Stimulated activated CD8-positive, alpha-beta memory T cell treated with anti-CD3 and anti-CD28 coated beads, Interleukin-4, amount 100 ng/mL, for 1 hour (primary cell): ENCODE measurements at places on chromosomes 5 and 9.

DNA sequence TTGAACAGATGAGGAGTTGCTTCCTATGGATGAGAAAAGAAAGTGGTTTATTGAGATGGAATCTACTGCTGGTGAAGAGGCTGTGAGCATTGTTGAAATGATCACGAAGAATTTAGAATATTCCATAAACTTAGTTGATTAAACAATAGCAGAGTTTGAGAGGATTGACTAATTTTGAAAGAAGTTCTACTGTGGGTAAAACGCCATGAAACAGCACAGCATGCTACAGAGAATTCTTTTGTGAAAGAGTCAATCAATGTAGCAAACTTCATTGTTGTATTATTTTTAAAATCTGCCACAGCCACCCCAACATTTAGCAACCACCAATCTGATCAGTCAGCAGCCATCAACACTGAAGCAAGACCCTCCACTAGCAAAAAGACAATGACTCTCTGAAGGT is 309.1 kb downstream of the SPOCK1 start:
- no peak for DNase-seq

DNA sequence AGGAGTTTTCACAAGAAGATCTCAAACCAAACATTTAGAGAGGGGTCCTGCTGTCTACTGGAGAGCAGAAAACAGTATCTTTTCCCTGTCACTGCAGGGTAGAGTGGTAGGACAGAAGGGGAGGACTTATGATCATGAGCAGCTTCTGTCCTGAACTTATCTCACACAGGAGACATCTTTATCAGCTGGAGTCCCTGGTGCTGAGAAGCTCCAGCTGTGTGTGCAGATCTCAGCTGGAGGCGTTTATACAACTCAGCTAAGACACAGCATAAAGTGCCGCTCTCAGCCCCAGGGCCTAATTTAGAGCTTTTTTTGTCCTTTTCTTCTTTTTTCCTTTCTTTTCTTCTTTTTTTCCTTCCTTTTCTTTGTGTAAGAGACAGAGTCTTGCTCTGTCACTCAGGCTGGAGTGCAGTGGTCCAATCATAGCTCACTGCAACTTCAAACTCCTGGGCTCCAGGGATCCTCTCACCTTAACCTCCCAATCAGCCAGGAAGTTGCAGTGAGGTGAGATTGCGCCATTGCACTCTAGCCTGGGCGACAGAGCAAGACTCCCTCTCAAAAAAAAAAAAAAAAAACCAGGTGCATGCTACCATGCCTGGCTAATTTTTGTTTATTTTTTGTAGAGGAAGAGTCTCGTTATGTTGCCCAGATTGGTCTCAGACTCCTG is 31.9 kb downstream of the CCDC125 start:
- DNase-seq, result no peak

DNA sequence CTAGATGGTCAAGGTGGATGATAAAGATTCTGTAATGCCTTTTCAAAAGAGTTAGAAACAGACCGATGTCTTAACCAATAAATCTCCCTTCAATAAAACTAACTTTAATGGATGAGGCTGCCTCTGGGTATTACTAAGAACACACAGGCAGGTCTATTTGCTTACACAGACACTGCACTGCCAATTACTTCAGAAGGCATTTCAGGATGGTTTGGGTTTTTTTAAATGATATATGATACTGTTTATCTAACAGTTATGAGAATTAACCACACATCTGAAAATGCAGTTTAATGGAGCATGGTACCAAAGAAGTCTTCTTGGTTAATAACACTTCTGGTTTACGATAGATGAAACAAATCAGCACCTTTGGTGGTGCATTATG is 367.9 kb upstream of the GRAMD2B start:
- DNase-seq, result no peak

GRCh38 chr5:6342689-6343315 is 35.5 kb downstream of the MED10 start:
- no peak for DNase-seq

DNA sequence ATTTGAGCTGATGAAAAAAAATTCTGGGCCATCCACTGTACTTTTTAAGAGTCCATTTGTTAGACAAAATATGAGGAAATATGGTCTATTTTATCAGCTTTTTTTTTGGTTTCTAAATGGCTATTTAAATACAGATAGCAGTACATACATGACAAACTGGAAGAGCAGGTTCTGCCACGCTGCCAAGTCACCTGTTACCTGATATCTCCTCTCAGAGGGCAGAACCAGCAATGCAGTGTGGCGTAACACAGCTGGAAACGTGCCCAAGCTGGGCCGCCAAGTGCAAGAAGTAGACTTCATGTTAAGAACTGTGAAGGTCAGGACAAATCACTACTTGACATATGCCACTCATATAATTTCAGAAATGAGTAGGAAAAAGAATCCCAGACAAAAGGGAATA is 8.1 kb downstream of the MCIDAS start:
- DNase-seq, result no peak

- DNase-seq, result no peak
These were observed 63.2 kb downstream of the COL27A1 start for GRCh38 chr9:114218264-114219120.

DNA sequence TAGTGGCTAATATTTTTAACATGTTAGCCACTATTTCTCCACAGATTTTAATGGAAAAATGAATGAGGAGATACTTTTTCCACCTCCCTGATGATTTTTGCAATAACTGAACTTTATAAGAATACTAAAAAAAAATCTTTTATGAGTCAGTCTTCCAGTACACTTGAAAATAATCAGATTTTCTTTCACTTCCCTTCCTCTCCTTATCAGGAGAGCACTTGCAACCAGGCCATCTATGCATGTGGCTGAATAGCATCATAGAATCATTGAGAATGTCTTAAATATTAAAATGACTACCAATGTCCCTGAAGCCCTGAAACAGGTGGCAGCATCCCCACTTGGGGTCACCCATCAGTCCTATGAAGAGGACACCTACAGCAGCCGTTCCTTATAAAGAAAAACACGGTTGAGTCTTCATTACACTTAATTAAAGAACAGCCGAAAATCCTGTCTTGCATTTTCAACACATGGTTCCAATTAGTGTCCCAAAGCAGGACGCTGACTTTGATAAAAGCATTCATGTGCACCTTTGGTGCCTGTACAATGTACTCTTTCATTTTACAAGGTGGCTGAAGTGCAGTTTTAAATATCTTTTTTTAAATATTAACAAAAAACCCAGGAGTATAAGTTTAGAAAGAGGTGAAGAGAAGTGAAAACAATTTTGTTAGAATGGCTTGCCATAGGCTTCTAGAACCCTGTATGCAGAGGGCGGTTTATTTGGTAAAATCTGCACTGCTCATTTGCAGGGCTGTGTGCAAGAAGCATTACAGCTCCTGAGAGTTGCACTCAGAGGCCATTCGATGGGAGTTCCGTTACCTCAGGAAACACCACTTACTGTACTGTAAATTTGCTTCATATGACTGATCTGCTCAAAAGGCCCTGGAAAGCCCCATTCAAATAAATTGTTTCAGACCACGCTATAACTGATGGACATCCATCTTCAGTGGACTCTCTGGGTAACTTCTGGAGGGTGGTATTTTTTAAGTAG is 106.9 kb upstream of the VCAN start:
- DNase-seq, result no peak

DNA sequence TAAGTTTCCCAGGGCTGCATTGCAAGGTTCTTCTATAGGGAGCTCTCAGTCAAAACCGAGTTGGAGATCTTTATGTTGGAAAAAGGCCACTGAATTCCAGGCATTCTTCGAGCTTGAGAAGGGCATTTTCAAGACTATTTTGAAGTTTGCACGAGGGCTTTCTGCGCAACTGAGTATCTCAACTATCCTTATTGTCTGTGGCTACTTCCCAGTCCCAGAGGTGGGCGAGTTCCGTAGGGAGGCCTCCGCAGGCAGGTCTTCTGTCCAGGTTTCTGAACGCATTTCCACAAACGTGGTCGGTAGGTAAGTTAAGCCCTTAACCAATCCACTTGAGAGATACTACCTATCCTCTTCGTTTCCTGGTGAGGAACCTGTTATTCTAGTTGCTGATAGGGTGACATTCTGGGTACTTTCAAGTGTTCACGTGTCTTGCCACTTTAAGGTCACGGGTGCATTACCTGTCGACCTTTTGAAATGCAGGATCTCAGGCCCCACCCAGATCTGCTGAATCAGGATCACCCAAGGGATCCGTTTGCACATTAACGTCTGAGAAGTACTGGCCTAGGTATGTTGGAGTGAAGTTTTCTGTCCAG is 51.4 kb upstream of the TJP2 start:
- no peak for DNase-seq

DNA sequence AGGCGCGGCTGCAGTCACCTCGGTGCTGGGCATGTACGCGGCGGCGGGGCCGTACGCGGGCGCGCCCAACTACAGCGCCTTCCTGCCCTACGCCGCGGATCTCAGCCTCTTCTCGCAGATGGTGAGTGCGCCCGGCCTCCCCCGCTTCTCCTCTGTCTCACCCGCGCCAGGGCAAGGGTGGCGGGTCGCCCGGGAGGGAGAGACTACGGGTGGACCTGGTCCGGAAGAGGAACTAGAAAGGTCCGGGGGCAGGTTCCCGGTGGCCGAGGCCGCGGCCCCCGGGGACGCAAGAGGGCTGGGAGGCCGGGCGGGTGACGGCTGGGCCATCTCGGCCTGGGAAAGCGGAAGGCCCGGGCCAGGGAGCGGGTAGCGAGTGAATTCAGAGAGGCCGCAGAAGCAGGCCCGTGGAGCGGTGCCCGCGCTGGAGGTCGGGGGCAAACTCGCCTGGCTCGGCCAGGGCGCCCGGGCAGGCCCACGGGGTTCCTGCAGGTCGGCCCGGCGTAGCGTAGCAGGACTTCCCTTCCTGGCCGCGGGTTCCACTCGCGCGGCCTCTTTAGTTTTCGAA is 711 bp downstream of the IRX1 start:
- no peak for DNase-seq

GRCh38 chr9:37038943-37039464 is 4.9 kb upstream of the PAX5 start:
- no peak for DNase-seq

DNA sequence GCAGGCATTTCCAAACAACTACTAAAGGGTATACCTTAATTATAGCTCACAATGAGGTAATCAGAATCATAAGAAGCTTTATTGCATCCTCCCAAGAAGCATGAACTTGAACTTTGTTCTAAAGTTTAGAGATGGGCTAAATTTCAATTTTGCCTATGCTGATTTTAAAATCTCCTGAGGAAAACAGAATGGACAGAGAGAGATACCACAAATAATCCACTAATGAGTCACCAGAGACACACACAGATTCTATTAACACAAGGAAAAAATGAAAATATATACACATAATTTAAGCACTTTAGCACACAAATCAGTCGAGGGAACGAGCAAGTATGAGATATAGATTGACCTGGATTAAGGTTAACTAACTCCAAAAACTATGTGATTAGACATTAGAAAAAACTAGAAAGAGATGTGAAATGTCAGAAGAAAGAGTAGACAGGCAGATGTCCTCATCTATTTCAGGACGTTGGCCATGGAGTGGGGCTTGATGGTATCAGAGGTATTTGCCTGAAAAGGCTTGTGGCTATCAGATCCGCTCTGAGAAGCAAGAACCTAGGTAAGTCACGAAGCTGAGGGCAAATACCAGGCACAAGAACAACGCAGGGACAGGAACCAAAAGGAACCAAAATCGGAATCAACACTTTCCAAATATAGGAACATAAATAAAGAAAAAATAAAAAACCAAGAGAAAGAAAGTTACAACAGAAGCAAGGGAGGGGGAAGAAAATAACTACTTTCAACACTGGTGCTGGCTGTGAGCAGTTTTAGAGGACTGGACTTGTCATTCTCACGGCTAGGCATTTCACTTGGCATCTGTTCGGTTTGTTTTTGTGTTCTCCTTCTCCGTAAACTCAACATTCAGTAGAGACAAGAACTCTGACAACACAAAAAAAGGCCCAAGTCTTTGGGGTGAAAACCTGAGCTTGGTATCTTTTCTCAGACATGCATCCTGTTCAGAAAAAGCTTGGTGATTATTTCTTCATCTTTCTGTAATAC is 294.6 kb upstream of the PUM3 start:
- DNase-seq, result no peak

DNA sequence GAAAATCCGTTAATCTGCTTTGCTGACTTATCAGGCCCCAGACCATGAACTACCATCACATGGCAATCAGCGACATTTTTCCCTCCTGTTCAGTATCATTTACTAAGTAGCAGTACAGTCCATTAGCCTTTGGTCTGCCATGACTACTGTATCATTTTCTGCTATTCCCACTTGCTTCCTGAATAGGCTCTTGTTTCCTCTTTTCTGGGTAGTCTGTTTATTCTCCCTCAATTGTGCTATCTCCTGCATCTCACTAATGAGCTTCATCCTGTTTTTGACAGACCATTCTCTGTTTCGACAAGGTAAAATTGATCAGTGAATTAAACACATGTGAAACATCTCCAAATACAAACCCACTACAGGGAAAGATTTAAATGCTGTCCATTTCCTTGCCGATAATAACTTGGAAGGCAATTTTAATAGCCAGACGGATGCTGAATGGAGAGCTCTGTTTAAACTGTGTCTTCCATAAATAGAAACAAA is 263.5 kb upstream of the ANKRD55 start:
- no peak for DNase-seq

DNA sequence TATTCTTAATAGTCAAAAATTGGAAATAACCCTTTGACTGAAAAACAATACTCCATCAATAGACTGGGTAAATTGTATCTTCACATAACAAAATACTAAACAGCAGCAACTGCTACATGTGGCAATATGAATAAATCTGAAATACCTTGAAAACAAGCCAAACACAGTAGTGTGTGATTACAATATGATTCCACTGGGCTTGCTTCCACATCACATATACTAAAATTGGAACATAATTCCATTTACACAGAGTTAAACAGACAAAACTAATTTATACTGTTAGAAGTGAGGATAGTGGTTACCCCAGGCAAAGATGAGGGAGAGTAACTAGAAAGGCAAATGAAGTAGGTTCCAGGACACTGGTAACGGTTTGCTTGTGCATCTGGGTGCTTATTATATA is 20.4 kb downstream of the FNIP1 start:
- no peak for DNase-seq

DNA sequence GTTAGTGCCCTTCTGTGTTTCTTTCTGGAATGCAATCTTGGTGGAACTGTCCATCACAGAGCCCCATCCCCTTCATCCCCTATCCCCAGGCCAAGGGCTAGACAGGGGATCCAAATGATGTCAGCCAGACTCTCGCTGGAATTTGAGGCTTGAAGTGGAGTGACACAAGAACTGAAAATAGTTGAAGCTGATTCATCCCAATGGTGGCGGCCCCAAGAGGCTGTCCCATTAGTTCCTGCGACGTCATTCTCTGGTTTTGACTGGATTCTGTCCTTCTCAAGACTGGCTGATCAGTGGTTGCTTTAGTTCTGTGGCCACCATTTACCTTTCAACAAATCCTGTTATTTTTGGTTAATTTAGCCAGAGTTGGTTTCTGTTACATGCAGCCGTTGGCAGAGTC is 59.9 kb downstream of the SUB1 start:
- DNase-seq, result no peak
